Frontal cortex (tissue), 4 donors: ENCODE measurements at places on chromosomes 12 and 14. TPM values are rescaled to one million over a fixed set of nuclear protein-coding genes. Genes with fewer than 3 reads are reported as not detected.

SLCO1B1 gene
- not detected for total RNA-seq

PRICKLE1 gene
- total RNA-seq = 8.6 TPM

PPP1R3E gene
- 4.5 TPM for total RNA-seq

IFNG gene
- total RNA-seq = not detected

NGDN gene
- 44.4 TPM for total RNA-seq

GPHN gene
- total RNA-seq = 102 TPM
